Stimulated activated naive CD8-positive, alpha-beta T cell treated with anti-CD3 and anti-CD28 coated beads, Interleukin-15, amount 100 ng/mL, for 72 hours (primary cell): ENCODE measurements at places on chromosomes 5 and 9.
A peak's percentile ranks its signal among the peaks of the same experiment; 100 is the strongest.

- no peak for DNase-seq
Observed at GRCh38 chr5:130155345-130156011, 251.2 kb downstream of the CHSY3 start.

DNA sequence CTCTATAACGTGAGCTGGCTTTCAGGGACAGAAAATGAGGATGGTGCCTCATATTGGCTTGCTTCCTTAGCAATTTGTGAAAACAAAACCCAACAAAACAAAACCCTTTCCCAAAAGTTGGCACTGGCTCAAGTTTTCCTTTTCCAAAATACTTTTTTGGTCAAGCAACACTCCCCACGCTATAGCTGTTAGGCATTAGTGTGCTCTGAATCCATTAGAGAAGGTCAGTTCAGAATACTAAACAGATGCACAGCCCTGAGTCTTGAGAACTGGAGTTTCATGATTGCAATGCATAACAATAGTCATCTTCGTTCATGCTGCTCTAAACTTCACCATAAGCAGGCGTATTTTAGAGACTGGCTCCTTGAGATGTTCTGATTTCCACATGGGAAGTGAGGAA lies 172.0 kb upstream of the KLF9 start:
- DNase-seq: no peak

- peak; percentile 30 for DNase-seq
Observed at GRCh38 chr9:95852059-95853032, 23.1 kb upstream of the ERCC6L2 start.

DNA sequence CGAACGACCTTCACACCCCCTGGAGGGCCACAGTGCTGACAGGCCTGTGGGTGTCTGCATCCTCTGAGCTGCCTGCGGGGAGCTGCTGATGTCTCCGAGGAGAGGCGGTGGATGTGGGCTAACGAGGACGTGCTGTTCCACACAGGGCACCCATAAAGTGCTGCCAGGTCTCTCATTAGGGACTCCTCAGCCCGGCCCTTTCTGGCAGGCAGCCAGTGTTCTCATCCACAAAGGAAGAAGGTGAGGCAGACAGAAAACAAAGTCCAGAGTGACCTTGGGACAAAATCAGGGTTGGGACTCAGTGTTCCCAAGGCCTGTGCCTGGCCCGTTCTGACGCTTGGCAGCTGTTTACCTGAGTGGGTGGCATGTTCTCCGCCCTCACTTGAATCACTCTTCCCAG lies 29.3 kb downstream of the CARTPT start:
- no peak for DNase-seq

DNA sequence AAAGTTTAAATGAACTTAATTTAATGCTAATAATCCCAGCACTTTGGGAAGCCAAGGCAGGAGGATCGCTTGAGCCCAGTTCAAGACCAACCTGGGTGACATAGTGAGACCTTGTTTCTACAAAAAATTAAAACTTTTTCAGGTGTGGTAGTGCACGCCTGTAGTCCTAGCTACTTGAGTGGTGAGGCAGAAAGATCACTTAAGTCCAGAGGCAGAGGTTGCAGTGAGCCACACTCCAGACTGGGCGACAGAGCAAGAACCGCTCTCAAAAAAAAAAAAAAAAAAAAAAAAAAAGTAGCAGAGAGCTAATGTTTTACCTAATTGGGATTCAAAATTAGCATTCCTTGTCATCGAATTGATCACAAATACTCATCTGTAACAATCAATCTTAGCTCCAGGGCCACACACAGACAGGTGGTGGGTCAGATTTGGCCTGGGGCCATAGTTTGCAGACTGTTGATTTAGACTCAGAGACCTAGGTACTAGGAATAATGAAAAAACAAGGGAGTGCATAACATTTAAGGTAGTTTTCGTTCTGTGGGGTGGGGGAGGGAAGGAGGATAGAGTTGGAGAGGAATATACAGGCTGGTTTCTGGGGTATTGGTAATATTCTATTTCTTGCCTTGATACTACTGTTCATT lies 21.4 kb downstream of the HSDL2 start:
- no peak for DNase-seq

GRCh38 chr9:89815903-89816573 lies 211.2 kb downstream of the GADD45G start:
- no peak for DNase-seq

DNA sequence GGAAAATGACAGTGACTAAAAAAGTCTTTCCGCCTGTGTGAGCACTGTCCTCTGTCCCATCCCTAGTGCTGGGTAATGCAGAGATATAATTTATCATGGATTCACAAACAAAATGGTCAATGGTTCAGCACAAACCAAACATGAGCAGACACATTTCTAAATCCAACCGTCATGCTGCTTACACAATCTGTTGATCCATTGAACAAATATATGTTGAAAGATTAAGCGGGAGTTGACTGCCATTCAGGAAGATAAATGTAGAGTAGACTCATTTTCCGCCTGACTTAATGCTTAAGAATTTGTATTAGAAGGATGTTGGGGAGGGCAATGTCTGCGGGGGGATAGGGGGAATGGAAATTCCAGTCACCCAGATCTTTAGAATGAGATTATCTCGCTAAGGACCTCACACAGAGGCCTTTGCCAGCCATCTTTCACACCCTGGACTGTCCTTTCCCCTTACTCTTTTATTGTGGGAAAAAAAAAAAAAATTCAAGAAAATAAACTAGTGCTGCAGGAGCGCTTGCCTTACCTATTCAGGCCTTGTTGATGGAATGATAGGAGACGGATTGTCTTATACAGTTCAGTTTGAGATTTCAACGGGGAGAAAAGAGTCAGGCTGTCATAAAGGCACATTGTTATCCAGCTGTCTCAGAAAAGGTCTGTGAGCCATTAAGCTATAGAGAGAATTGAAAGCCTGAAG lies 153.7 kb downstream of the TLE1 start:
- no peak for DNase-seq

- DNase-seq: no peak
Observed at GRCh38 chr5:68531970-68532369, 316.4 kb downstream of the PIK3R1 start.

DNA sequence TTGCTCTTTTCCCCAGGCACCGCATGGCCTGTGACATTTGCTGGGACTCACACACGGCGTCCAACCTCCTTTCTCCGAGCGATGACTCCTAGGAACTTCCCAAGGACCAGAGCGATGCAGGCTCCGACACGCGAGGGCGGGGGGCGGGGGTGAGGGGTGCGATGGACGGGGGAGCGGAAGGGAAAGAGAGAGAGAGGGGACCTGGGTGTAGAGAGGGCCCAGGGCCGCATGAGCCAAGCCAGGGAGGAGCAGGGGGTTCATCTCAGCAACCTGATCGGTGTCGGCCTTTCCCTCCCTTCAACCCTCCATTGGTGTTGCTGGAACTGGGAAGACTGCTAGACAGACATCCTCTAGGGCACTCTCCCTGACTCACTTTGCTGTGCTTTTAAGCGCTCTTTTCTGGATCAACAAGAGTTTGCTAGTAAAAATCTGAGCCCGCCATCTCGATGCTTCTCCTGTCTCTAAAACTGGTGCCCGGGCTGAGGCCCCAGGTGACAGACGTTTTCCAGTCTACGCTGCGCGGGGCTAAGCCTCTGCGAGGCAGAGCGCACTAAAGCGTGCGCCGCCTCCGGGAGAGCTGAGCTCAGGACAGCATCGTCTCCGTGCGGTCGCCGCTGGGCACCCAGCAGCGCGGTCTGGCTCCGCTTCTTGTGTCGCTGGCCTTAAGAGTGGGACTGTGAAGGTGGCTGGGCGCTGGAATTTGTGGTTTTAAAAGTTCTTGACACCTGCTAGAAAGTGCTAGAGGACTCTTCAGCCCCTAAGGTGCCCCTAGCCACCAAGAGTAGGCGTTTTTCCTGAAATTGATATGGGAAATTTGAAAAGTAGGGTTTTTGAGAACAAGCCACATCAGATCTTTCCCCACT lies 1.0 kb upstream of the TSLP start:
- DNase-seq: peak; percentile 38

GRCh38 chr9:87629104-87629503 lies 96.8 kb upstream of the CTSL start:
- no peak for DNase-seq

DNA sequence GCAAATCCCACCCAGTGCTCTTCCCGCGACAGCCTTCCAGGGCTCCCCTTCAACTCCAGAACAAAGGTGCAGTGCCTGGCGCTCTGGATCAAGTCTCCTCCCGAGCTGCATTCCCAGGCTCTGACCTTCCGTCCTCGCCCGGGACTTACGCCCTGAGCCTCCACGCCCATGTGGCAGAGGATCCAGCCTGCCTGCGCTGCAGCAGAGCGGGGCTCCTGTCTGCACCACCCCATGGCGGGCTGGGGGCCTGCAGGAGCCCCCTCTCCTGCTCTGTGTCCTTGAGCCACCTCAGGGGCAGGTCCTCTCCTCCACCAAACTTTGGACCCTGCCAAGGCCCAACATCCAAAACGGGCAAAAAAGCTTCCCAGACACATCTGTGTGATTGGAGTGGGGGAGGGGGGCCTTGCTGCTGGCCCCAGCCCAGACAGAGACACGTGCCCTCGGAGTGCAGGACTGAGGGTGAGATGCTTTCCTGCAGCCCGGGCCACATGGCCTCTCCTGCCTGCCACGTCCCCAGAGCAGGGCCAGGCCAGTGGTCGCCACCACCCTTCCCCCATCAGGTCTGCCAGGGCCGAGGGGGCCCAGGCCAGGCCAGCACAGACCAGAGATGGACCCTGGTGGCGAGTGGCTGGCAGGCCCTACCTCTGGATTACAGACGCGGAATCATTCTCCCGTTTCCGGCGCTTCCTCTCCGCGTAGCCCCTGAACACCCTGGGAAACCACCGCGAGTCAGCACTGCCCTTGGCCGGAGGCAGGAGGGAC lies 4.4 kb downstream of the NSMF start:
- peak; percentile 14 for DNase-seq

GRCh38 chr5:74919487-74919886 lies 53.3 kb upstream of the FAM169A start:
- DNase-seq: no peak

DNA sequence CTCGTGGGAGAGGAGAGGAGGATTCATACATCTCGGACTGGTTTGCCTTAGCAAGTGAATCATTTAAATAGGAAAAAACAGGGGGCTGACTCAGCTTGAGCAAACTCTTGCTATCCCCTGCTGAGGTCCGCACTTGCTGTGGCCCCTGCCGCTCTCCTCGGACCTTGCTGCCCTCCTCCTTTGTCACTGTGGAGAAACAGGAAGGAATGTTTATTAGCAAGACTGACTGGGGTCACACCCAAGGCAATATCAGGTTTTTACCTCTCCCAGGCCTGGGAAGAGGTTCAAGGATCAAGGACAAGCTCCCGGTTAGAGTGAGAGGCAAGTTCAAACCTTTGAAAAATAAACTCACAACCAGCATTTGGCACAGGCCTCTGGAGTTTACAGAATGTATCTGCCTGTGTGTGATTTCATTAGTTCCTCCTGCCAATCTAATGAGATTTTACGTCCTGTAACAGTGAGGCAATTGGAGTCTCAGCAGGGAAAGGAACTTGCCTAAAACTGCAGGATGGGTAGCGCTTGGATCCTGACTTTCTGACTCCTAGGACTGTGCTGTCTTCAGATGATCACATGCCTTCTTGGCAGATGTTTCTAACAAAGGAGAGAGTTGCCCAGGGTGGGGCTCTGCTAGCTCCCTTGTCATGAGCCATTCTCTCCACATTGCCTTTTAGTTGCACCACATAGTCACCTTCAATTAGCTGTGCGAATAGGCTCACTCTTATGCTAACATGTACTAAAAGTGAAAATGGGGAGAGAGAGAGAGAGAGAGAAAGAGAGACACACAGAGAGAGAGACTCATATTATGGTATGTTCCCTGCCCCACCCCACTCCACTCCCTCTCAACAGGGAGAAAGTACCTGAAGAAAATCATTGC lies 108.6 kb upstream of the CDKN2B start:
- DNase-seq: no peak

DNA sequence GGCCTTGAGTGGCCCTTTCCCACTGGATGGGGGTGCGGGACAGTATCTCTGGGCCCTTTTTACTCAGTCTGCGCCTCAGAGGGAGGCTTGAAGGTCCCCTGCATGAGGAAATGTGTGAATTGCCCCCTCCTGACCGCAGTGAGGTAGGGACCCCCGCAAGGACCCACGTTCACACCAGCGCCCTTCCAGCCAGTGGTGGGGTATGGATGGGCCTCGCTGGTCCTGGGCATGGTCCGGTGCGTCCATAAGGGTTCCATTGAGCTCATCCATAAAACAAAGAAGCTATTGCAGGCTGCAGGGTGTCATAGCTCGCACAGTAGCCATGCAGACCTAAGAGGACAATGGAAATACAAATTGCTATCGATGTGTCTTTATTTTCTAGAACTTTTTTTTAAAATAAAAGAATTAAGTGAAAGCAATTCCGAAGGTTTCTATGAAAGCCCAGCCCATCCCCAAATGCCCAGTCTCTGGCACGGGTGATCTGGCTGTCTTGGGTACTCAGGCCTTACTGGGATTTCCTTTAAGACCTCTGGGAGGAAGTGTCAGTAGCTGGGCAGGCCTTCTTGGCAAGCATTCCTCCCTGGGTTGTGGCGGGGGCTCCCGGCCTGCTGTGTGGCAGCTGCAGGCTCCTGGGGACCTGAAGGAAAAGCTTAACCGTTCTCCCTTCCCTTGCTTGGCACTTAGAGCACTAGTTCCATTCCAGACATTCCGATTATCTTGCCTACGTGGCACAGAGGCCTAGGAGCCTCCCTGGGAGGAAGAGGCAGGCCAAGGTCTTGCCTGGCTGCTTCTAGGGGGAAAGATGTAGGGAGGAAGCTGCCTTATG lies 1.5 kb upstream of the SEMA5A start:
- no peak for DNase-seq

DNA sequence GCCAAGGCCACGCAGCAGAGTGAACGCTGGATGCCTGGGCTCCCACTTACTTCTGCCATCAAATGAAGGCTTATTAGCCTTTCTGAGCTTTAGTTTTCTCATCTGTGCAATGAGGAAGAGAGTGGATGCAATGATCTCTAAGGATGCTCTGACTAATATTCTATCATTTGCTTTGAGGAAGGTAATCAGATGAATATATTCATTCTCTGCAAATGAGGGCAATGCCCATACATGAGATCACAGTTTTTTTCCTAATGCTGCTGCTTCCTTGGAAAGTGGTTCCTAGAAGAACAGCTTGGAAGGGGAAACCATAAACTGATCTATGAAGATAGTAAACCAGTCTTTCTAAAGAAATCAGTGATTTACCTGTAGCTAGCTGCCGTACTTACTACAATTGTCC lies 152.4 kb downstream of the NSG2 start:
- DNase-seq: no peak
